ENCODE measurements at places on chromosomes 12 and 14.
A peak's percentile ranks its signal among the peaks of the same experiment; 100 is the strongest.

- no peak for DNase-seq
These were observed 485.8 kb downstream of the VRK1 start for GRCh38 chr14:97283005-97283403.

GRCh38 chr12:2431810-2432209 is 363.0 kb upstream of the FKBP4 start:
- DNase-seq: no peak

DNA sequence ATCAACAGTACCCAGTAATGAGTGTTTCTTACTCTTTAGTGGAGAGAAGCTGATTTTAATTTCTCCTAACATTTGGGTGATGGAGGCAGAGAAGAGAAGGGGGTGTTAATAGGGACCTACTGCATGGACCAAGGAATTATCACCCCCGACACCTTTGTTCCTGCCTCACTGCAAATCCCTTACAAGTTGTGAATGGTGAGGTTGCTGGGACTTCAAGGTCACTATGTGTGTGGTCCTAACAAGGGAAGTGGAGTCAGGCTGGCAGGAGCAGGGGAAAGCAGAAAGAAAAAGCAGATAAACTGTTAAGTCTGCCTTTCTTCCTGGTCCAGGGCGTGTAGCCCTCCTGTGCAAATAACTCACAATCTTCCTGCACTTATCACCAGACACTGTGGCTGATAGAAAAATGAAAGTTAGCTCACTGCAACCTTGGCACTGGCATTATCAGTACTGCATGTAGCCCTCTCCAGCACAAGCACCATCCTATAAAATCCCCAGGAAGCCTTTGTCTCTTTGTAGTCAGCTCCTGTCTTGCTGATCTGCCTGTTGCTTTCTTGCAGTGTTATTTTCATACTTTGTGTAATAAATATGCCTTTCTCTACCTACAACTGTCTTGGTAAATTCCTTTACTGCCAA is 112.3 kb upstream of the DNM1L start:
- peak; percentile 50 for DNase-seq

DNA sequence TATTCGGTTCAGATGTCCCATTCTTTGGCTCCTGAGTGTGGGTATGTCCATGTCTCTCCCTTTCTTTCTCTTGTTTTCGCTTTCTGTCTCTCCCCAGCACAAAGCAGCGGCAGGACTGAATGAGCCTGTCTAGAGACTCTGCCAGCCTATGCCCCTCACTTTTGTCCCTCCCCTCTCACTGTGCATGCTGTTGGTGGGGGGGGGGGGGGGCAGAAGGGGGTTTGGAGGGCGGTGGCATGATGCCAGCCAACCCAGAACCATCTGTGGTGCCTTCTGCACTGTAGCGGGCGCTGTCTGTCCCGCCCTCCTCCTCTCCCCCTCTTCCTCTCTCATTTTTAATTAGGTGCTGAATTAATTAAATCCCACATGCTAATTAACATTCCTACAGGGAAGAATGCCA is 17.7 kb downstream of the NGDN start:
- DNase-seq: no peak

DNA sequence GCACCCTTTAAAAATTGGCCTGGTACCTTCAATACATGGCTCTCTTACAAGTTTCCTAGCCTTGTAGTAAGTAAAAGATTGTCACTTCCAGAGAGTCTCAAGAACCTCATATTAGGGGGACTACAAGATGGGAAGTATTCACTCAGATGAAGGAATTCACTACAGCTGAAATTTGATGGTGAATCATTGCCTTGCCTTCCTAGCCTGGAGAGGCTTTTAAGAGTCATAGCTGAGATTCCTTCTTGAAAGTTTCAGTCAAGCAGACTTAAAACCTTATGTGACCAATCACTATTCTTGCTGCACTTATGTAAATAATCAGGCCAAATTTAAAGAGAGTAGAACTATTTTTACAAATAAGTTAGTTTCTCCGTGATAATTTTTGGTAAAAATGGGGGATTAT is 451.6 kb downstream of the TRHDE start:
- DNase-seq: no peak
